ENCODE measurements at places on chromosomes 4 and X. TPM values are rescaled to one million over a fixed set of nuclear protein-coding genes. Genes with fewer than 3 reads are reported as not detected.

DNA sequence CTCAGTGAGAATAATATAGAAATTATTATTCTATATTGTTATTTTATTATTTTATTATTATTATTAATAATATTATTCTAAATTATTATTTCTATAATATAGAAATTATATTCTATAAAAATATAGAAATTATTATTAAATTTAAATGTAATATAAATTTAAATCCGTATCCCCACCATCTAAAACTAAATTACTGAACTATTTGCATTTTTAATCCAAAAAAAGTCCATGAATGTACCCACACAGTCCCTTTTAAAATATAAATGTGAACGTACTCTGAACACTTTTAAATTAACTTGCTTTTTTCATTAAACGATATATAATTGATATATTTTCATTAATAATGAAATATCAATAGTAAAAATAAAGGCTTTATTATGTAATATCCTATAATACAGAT lies 248.3 kb upstream of the PCDH7 start:
- H3K27ac ChIP-seq, result no peak overlapping the region

DNA sequence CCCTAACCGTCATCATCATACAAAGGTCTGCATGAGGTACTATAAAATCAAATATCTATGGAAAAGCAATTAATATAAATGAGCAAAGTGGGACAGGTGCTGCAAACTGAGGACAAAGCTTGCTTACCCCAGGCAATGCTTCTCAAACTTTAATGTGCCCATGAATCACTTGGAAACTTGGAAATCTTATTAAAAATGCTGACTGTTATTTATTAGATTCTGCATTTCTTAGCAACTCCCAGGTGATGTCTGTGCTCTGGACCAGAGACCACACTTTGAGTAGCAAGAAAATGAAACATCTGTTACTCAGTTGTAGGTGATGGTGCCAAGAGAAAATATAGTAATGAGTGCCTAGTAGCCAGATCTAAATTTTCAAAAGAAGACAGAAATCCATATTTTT lies 890.4 kb upstream of the FTHL17 start:
- H3K4me3 ChIP-seq, result no peak overlapping the region
- H3K4me1 ChIP-seq, result no peaks in the 10 kb centered on the region
- H3K27ac ChIP-seq, result no peak overlapping the region

GRCh38 chr4:72366601-72367000 lies 202.4 kb downstream of the ADAMTS3 start:
- no peak for DNase-seq
- no peaks in the 10 kb centered on the region for H3K4me1 ChIP-seq
- H3K27me3 ChIP-seq, result no peaks in the 10 kb centered on the region
- no peak overlapping the region for H3K27ac ChIP-seq
- no peak overlapping the region for H3K4me3 ChIP-seq
- H3K36me3 ChIP-seq, result no peaks in the 10 kb centered on the region

DNA sequence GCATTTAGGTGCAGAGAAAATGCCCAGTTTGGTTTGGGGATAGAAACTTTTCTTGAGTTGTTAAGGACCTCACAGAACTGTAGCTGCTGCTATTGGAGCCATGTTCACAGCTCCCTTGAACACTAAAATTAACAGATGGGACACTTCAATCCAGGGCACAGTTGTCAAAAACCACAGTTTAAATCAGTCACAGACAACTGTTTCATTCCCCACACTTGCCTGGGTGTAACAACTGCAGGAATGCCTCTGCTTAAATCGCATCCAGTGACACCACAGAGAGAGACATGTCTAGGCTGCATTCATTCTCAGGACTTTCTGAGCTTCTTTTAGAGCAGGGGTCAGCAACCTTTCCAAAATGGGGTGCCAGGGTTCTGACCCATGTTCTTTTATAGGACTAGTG lies 12.7 kb upstream of the CAPN6 start:
- H3K4me3 ChIP-seq, result no peak overlapping the region
- no peaks in the 10 kb centered on the region for H3K4me1 ChIP-seq
- DNase-seq, result no peak
- no peak overlapping the region for H3K27ac ChIP-seq

Gene TMEM184C
- 13.2 TPM for total RNA-seq

Gene TMEM165
- 46.6 TPM for total RNA-seq

Gene SLC4A4
- 0.59 TPM for total RNA-seq
